ENCODE measurements at places on chromosomes 5 and 9. TPM values are rescaled to one million over a fixed set of nuclear protein-coding genes. Genes with fewer than 3 reads are reported as not detected.

DNA sequence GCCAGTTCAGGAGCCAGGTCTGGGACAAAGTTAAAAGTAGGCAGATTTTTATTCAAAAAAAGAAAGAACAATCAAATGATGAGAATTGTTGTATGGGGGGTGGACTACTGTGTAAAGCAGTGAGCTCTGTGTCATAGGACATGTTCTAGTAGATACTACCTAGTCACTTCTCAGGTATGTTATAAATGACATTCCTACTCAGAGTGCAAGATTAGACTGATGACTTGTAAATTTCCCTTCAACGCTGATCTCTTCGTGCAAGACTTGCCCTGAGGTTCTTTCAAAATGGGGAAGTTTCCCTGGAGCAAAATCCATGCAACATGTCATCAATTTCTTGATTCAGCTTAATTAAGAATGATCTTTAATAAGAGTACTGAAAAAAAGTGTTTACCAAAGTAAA, 175.1 kb downstream of the RORB start:
- DNase-seq = no peak

- DNase-seq = no peak
These were observed 160.7 kb upstream of the DAPK1 start for GRCh38 chr9:87336914-87337333.

DNA sequence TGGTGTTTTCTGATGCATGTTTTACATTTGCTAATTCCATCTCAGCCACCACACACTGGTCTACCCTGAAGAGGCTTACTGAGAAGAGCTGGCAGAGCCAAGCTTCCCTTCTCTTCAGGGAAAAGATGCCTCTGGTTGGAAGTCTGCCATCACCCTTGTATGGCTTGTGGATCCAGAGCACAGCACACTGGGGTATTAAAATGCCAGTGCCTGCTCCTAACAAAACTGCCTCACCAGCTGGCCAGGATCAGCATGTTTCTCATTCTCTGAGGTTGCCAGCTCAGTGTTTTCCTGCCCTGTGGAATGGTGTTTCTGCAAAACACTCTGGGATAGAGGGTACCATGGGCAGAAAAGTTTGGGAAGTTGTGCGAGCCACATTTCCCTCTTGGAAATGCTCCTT, 31.6 kb upstream of the ZNF618 start:
- no peak for DNase-seq

DNA sequence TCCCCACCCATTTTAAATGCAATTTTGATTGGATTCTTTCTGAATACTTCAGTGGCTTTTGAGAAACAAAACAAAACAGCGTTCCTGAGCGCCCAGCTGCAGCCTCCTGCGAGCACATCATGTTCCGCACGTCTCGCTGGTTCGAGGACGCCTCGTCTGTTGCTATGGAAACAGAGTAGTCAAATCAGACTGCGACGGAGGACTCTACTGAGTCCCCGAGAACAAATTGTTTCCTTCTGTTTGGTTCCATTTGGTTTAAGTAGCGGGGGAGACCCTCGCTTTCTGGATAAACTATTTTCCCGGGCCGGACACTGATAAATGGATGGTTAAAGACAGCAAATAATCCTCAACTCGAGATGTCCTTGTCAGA, 69.0 kb downstream of the SLC28A3 start:
- peak; percentile 45 for DNase-seq

- DNase-seq = no peak
These were observed 30.7 kb upstream of the AUH start for GRCh38 chr9:91392435-91392834.

- DNase-seq = no peak
These were observed 14.8 kb downstream of the SAXO1 start for GRCh38 chr9:19018201-19018600.

DNA sequence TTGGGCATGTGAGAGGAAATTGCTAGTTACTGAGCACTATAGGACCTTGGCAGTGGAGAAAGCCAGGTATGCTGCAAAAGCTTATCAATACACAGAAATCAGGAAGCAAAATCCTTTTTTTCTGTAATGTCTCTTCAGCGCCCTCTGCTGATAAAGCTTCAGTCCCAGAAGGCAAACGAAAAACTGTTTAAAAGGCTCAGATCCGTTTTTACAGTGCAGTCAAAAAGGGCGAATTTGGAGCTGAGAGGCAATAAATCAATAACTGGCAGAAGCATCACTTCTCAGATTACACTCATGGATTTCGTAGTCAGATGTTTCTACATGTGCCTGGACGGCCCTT, 1.1 kb upstream of the MAN2A1 start:
- DNase-seq = no peak

DNA sequence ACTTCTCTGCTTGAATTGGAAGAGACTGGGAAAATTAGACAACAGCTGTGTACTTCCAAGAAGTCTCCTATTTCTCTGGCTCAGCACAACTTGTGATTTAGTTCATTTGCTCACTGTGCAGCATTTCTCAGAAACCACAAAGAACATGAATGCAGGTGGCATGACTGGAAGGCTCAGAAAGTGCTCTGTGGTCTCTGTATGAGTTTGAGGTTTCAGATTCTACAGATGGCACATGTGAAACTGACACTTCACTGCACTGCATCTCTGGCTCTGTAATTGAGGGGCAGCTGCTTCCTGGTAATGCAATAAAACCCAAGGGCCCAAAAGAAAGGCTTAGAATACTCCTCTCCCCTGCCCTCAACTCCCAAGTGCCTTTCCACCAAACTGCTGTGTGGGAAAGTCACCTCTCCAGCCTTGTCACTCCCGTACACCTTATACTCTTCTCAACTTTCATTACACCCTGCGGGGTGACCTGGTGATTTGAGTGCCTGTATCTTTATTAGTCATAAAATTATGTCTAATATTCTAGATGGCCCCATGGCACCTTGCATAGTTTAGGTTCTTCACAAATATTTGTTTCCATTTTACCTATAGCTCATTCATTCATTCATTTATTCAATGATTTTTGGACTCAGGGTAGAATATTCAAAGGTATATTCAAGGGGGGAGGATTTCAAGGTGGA, 82.5 kb downstream of the ESM1 start:
- no peak for DNase-seq

DNA sequence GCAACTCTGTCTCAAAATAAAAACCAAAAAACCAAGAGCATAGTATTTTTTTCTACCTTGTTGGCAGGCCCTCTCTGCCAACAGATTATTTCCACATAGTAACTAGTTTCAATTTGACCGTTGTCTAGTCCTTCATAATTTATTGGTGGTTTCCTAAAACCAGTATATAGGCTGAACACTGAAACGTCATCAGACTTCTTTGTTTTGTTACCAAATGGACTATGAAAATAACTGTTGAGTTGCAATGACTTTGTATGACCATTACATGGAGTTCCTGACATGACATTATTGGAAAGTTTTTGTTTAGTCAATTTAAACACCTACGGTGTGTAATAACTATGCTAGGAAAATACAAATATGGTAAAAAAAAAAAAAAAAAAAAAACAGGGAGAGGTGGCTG, 1.7 kb downstream of the AGGF1 start:
- DNase-seq = no peak

- DNase-seq = peak; percentile 83
These were observed 22.7 kb upstream of the LECT2 start for GRCh38 chr5:135977375-135977928.

GRCh38 chr5:8340739-8341344, 471.9 kb downstream of the MTRR start:
- DNase-seq = peak; percentile 3

DNA sequence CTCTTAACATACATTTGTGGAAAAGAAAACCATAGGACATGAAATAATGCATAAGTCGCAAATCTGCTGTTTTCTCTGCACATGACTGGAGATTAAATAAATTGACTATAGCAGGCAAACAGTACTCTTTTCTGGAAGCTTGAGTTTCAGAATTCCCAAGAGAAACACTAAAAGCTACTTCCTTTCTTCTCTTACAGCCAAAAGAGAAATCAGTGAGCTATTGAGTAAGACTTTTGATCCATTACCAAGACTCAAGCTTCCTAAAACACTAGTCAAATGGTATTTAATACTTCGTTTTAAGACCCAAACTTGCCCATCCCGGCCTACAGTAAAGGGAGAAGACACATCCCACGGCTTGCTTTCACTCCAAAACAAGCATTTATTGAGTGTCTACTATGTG, 335.8 kb upstream of the PUM3 start:
- DNase-seq = no peak

DNA sequence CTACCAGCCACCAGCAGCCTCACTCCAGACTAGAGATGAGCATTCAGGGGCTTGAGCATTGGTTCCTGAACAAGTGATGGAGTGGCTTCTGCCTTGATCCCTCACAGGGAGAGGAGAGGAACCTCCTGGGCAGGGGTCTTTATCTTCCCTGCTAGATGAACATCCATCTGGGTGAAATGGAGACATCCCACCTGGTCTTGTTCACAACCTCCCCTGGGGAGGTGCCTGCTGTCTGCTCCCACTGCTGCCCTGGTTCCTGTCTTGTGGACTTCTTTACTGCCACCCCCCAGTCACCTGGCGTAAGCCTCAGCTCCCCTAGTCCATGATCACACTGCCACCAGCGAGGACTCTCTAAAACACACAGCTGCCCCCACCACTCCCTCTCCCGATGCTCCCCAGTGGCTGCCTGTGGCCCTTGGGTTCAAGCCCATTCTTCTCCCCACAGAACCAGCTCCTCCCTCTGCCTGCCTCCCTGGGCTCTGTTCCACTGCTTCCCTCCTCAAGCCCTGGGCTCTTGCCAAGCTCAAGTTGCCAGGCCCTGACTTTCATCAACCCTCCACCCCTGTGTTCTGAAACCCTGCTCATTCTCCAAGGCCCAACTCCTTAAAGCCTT, 51.5 kb downstream of the COL15A1 start:
- DNase-seq = no peak

- DNase-seq = no peak
These were observed 239.0 kb downstream of the FSTL4 start for GRCh38 chr5:133373121-133373870.

DNA sequence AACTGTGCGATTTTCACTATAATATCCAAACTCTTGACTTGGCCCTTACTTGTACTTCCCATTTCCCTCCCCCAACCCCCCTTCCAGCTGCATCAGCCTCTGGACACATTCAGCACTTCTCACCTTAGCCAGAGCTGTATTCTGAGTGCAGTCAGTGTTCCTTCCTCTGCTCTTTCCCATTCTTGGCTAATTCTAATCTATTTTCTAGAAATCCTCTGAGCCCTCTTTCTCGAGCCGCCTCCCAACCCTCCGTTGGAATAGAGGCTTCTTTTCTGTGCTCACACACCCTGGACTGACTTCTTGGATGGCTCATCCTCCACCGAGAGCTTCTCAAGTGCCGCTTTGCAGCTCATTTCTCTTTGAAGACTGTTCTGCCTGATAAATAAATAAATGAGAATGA, 188.8 kb downstream of the NTRK2 start:
- no peak for DNase-seq

GRCh38 chr5:144048259-144048856, 122.1 kb downstream of the YIPF5 start:
- no peak for DNase-seq

DNA sequence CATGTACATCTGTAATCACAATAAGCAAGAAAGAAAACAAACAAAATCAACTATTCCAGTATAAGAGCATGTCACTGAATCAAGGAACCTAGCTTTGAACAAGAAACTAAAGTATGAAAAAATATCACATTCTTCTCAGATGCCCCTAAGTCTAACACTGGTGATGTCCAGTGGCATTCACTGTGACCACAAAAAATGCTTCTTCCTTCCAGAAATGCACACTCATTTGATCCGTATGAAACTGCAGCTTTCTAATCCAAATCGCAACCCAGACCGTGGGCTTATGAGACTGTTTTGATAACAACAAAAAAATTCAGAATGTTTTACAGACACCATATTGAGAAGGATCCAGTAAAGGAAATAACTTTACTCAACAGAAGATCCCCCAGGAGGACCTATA, 320.1 kb upstream of the TARS1 start:
- DNase-seq = no peak

DNA sequence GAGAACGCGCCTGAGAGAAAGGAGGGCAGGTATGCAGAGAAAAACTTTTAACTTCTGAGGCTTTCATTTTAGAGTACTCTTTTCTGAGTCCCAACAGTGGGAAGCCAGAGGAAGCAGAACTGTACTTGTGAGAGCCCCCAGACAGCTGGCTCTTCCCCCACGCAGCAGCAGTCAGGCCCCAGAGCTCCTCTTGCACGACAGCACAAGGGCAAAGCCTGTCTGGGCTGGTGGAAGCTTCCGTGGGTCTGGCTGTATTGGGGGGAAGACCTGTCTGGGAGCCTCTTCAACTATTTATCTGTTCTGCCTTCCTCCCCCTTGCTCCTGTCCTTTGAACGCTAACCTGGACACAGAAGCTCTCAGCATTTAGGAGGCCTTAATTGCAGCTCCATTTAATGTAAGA, 68.2 kb downstream of the THBS4 start:
- DNase-seq = no peak

DNA sequence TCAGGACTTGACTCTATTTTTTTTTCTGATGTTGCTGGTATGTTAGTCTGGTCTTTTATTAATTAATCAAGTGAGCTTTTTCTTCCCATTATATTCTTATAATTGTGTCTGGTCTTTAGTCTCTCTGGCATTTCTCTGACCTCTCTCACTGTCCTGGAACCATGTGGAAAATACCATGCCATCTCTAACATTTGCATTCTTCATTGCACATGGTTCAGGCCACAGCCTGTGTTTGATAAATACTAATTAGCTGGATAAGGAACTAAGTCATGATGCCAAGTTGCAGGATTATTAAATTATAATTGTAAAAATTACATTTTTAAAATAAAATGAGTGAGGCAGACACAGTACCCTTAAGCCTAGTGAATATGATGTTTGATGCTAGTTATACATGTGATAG, 155.6 kb downstream of the EDIL3 start:
- DNase-seq = no peak

GRCh38 chr5:150112201-150113046, 26.1 kb upstream of the CSF1R start:
- peak; percentile 70 for DNase-seq

DNA sequence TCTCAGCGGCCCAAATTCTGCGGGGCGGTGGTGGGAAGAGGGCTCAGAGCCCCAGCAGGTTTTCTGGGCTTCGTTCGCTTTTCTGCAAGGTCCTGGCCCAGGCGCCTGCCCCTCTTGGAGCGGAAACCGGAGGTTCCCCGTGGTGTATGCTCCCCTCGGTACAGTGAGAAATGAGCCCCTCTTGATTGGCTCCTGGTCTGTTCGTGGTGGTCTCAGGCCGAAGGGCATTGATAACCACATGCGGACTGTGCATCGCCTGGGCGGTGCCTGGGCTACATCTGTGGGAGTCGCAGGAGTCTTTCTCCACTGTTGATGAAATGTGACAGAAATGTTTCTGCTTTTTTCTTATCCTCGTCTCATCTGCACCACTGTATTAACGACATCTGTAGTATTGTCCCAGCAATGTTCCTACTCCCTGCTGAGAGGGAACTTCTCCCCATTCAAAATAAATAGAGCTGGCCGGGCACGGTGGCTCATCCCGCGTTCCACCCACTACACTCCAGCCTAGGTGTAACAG, 682 bp downstream of the MAN1B1 start:
- DNase-seq = no peak

TMEM252 gene
- polyA plus RNA-seq = 2.3 TPM

FANCC gene
- 27.3 TPM for polyA plus RNA-seq

NEURL1B gene
- 32.9 TPM for polyA plus RNA-seq

UGT3A1 gene
- polyA plus RNA-seq = 0.11 TPM

PNPLA7 gene
- 5.2 TPM for polyA plus RNA-seq

GGTA1 gene
- 7.3 TPM for polyA plus RNA-seq

LECT2 gene
- polyA plus RNA-seq = 2.0 TPM

SLC22A4 gene
- 3.8 TPM for polyA plus RNA-seq

EIF4E1B gene
- polyA plus RNA-seq = 0.10 TPM

MEIKIN gene
- polyA plus RNA-seq = not detected
